Purkinje cell (primary cell): ENCODE measurements at places on chromosomes 4 and X. TPM values are rescaled to one million over a fixed set of nuclear protein-coding genes. Genes with fewer than 3 reads are reported as not detected.

The HGFAC gene
- not detected in 2 replicates for polyA plus RNA-seq

The GC gene
- polyA plus RNA-seq = not detected in 2 replicates

The WNK3 gene
- polyA plus RNA-seq = 8.3 and 11.7 TPM in 2 replicates

The GPR78 gene
- polyA plus RNA-seq = not detected in 2 replicates

The KIAA0232 gene
- polyA plus RNA-seq = 39.2 and 47.7 TPM in 2 replicates

The LRCH2 gene
- polyA plus RNA-seq = 8.1 and 8.5 TPM in 2 replicates

The TMEM192 gene
- polyA plus RNA-seq = 27.4 and 39.0 TPM in 2 replicates

The FATE1 gene
- polyA plus RNA-seq = not detected in 2 replicates

The HERC5 gene
- polyA plus RNA-seq = 1.9 TPM in 1 of 2 replicates, not detected in the other

The DNAAF6 gene
- not detected in 2 replicates for polyA plus RNA-seq

The ATP11C gene
- polyA plus RNA-seq = 0.12 TPM in 1 of 2 replicates, not detected in the other

The TRPC5OS gene
- not detected in 2 replicates for polyA plus RNA-seq

The GYPA gene
- polyA plus RNA-seq = not detected in 2 replicates

The MMGT1 gene
- 41.5 and 59.8 TPM in 2 replicates for polyA plus RNA-seq

The FAM149A gene
- polyA plus RNA-seq = 3.6 and 11.1 TPM in 2 replicates

The ADD1 gene
- polyA plus RNA-seq = 202 and 266 TPM in 2 replicates

The SPANXB1 gene
- not detected in 2 replicates for polyA plus RNA-seq

The ATP2B3 gene
- polyA plus RNA-seq = 12.9 and 14.6 TPM in 2 replicates

The FGB gene
- polyA plus RNA-seq = not detected in 2 replicates

The GPR143 gene
- polyA plus RNA-seq = 11.7 and 22.3 TPM in 2 replicates

The STPG2 gene
- 0.24 and 0.30 TPM in 2 replicates for polyA plus RNA-seq

The DMRTC1B gene
- polyA plus RNA-seq = 11.2 and 19.2 TPM in 2 replicates

The SYTL5 gene
- polyA plus RNA-seq = 0.12 TPM in 1 of 2 replicates, not detected in the other

The KLHL5 gene
- polyA plus RNA-seq = 137 TPM in 2 replicates

The EIF4E gene
- 98.2 and 147 TPM in 2 replicates for polyA plus RNA-seq

The SH3RF1 gene
- 1.8 and 2.5 TPM in 2 replicates for polyA plus RNA-seq

The SHOX gene
- not detected in 2 replicates for polyA plus RNA-seq

The BCORL1 gene
- 0.18 and 0.24 TPM in 2 replicates for polyA plus RNA-seq

The MED28 gene
- polyA plus RNA-seq = 46.1 and 68.9 TPM in 2 replicates

The DDX53 gene
- not detected in 2 replicates for polyA plus RNA-seq
